Effector memory CD4-positive, alpha-beta T cell (primary cell): ENCODE measurements at places on chromosomes 3 and 15.

- DNase-seq: no peak
Measured at GRCh38 chr3:123807820-123808219, 76.3 kb downstream of the MYLK start.

DNA sequence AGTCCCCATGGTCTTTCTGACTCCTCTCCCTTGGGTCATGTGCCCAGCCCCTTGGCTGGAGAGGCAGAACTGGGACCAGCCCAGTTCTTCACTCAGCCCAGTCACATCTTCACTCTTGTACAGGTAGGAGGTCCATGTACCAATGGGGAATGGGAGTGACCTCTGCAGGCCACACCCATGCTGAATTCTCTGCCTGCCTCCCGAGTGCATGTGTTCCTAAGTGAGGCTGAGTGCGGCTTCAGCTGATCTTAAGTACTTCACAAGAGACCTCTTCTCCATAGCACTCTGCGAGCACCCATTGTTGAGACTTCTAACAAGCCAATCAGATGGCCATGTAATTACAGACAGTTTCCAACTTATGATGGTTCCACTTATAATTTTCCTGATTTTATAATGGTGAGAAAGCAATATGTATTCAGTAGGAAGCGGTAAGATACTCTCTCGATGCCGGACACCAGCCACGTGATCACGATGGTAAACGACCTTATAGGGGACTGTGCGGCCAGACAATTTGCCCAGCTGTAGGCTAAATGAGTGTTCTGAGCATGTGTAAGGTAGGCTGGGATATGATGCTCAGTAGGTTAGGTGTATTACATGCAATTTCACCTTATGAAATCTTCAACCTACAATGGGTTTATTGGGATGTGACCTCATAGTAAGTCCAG is 112.1 kb downstream of the KLF13 start:
- no peak for DNase-seq

- no peak for DNase-seq
Measured at GRCh38 chr3:48185129-48185528, 3.1 kb downstream of the CDC25A start.

- DNase-seq: no peak
Measured at GRCh38 chr3:184591789-184592188, 30.2 kb downstream of the EPHB3 start.

DNA sequence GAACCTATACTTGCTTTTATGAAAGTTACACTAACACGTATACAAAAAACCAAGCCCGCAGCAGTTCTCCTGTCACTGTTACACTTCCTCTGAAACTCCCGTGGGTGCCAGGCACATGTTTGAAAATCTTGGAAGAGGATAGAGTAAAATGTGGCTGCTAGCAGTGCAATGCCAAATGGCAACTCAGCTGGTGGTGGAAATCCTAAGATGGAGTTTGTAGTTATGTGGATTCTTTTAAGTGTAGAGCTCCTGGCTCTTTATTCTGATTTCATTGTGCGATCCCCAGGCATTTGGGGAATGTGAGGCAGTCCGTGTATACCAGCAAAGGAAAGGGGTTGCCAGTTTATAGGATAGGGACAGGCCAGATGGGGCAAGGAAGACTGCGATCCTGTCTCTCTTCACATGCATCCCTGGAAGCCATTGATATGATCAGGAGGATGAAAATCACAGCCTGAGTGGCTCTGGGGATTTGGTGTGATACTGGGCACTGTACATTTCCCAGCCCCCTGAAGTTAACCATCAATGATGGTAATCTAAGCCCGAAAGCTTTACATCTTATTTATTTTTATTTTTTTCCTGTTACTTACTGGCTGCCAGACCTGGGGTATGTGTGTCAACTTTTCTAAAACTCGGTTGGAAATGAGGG is 1.1 kb downstream of the STAC start:
- no peak for DNase-seq

DNA sequence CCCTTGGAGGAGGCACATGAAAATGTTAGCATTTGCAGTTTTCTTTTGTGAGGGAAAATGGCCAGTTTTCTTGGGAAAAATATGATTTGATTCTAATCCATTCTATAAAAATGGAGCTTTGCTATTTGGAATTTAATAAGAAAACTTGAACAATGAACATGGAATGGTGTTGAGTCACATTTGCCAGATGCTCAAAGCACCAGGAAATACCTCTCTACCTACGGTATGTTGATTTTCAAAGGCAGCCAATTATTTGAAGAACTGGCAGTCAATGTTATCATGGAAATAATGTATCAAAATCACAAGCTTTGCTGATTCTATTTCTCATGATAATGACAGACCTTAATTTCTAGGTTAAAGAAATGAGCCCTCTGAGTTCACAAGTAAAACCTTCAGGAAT is 14.9 kb downstream of the NME9 start:
- DNase-seq: no peak

DNA sequence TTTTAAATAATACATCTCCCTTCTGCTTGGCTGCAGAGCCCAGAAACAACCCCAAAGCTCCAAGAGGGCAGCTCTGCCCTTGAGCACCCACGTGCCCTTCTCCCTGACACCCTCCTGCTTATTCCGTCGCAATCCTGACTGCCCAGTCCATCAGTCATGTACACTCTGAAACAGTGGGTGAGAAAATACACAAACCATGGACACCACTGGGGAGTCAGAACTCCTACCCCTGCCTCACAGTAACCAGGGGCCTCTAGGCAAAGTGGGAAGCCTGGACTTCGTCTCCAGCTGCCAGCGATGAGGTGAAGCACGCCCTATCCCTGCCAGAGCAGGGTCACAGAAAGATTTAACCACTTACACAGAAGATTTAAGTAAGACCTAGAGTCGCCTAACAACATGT is 40.1 kb downstream of the HERC2 start:
- no peak for DNase-seq

GRCh38 chr15:70576696-70577095 is 186.7 kb downstream of the UACA start:
- DNase-seq: no peak

DNA sequence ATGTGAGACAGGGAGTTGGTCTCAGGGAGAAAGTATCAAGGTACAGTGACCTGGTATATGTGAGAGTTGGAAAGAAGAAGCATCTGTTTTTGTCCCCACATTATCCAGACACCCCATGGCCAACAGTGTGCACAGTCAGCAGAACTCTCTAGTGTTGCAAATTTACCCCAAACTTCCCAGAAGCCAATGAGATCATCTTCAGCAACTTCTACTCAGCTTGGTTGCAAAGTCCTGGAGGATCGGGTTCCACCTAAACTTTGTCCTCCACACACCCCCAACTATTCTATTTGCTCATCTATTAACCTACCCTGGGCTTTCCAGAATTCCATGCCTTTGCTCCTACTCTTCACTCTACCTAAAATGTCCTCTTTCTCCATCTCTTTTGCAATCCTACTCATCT is 15.7 kb downstream of the RBSN start:
- DNase-seq: no peak

GRCh38 chr15:80110920-80111319 is 41.9 kb upstream of the FAH start:
- DNase-seq: no peak

DNA sequence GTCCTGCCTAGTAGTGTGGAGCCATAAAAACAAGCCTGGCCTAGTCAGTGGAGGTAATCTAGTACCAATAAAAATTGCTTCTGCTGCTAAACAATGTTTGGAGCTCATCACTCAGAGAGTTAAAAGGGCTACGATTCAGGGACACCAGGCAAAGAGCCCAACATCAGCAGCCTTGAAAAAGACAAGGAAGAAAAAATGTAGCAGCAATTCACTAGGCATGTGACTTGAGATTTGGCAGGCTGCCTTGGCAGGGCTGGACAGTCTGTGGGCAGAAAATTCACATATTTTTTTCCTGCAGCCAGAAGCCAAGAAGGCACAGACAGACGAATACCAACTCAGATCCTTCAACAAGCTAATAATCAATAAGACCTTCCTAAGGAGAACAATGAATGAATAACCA is 47.2 kb downstream of the IGSF11 start:
- no peak for DNase-seq

GRCh38 chr3:148238421-148238821 is 459.3 kb upstream of the AGTR1 start:
- DNase-seq: no peak

GRCh38 chr3:184355261-184356040 is 6.0 kb downstream of the CLCN2 start:
- DNase-seq: no peak

- no peak for DNase-seq
Measured at GRCh38 chr3:21955406-21955805, 204.4 kb upstream of the ZNF385D start.

DNA sequence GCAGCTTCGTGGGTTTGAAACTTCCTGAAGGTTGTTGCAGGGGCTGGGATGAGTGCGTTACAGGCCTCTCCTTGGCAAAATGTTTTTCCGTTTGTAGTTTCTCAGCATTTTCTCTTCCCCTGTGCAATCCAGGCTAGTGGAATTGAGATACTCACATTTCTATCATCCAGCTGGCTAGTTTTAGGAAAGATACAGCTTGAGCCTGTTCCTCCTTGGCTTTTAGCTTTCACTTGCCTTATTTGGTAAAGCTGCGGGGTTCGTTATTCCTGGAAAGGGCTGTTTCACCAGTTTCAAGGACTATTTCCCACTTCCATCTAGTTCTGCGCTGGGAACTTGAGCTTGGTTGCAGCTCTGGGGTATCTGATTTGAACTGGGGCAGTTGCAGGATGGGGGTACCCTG is 90.3 kb downstream of the ITPR1 start:
- DNase-seq: no peak

- DNase-seq: no peak
Measured at GRCh38 chr15:31457161-31457560, 130.5 kb downstream of the KLF13 start.

DNA sequence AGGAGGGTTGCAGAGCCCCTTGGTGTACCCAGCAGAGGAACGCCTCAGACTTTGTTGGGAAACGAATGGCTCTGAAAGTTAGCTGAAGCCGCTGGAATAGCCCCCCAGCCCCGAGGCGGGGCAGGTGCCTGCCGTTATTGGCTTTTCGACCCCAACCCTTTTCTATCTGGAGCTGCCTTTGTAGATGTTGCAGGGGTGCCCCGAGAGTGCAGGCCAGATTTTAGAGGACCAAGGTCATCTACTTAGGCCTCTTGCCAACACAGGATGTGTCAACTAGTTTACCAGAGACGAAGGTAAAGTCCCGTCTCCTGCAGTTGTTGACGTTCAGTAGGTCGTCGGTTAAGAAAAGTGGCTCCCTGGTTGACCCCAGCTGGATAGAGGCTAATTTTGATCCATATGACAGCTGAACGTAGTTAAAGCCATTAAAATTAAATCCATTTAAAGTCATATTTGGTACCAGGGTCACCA is 579 bp upstream of the UBE3A start:
- DNase-seq: no peak

- no peak for DNase-seq
Measured at GRCh38 chr15:62483814-62484213, 318.7 kb upstream of the C2CD4B start.

- no peak for DNase-seq
Measured at GRCh38 chr15:74179101-74179841, 5.8 kb downstream of the ISLR start.

DNA sequence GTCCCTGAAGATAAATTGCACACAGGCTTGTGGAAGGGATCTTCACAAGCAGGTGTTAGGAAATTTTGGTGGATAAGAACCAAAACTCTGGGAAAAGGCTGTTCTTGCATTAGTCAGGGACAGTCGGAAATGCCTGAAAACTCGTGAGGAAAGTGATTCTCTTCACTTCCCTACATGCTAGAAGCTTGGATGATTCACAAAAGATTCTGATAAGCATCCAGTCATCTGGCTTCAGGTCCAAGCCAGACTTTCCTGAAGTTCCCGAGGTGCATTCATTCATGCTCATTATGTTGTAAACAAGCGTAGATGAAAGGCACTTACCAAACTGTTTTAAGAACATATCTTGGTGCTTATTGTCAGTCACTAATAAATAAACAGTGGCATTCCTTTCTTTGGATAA is 1028.7 kb downstream of the NTRK3 start:
- DNase-seq: no peak

GRCh38 chr3:62100282-62100989 is 272.9 kb downstream of the FEZF2 start:
- no peak for DNase-seq

- no peak for DNase-seq
Measured at GRCh38 chr3:63400246-63400860, 122.2 kb downstream of the SYNPR start.

DNA sequence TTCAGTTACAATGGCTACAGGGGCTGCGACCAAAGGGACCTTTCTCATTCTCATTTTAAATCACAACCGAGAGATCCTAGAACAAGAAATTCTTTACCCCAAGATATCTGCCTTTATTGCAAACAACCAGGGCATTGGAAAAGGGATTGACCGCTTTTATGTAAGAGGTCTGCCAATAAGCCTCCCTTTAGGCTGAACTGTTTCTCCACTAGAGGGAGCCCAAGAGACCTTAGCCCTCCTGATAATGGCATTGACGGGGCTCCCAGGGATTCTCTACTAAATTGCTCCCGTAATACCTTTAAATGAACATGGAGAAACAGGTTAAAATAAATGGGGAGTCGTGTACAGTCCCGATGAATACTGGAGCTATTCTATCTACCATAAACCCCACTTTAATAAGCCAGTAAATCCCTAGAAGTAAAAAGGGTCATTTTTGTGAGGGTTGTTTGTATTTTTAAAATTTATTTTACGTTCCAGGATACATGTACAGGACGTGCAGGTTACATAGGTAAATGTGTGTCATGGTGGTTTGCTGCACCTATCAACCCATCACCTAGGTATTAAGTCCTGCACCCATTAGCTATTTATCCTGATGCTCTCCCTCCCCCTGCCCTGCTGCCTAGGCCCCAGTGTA is 7.5 kb upstream of the IGSF10 start:
- DNase-seq: no peak

DNA sequence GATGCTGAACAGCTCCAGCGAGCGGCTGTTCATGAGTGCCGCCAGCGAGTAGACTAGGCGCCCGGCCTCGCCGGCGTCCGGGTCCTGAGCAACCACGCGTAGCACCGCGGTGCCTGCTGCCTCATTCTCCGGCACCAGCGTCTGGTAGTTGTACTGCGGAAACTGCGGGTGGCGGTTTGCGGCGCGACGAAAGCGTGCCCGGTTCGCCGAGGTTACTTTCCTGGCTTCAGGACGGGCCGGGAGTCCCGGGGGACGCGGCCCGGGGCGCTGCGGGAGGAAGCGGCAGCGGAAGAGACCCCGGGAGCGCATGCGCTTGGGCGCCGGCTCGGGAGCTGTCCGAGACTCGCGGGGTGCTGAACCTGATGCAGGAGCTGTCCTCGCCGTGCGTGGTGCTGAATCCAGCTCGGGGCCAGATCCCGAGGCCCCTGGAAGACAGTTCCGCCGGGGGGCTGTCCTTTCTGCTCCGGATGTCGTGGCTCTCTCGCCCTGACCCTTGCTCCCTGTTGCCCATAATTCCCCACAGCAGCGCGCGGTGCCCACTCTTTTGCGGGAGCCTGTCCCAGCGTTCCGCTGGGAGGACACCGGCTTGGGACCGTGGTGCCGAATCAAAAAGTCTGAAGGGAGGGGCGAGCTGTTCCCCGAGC is 1.1 kb downstream of the CELSR3 start:
- DNase-seq: peak; percentile 51

DNA sequence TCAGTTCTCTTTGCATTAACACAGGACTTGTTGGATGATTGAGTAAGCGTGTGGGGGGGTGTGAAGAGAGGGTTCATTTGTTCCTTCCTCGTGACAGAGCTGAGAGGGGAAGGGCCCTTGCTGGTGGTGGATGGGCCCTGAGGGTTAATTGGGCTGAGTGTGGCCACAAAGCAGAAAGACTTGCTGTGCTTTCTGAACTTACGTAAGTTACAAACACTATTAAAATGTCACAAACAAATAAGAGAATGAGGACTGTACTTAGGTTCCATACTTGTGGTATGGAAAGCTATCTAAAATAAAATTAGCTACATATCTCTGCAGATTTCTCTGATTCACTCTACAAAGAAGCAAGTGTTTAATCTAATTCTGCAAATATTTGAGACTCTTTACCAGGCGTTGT is 231.3 kb downstream of the LPP start:
- DNase-seq: no peak
